ENCODE measurements at places on chromosomes 2 and 18. TPM values are rescaled to one million over a fixed set of nuclear protein-coding genes. Genes with fewer than 3 reads are reported as not detected.
A peak's percentile ranks its signal among the peaks of the same experiment; 100 is the strongest.

Gene CLEC4F
- not detected for total RNA-seq

Gene UGT1A9
- total RNA-seq: 9.8 TPM

Gene TFPI
- 122 TPM for total RNA-seq

Gene FAM237A
- not detected for total RNA-seq

Gene HDLBP
- total RNA-seq: 437 TPM

Gene UGT1A3
- total RNA-seq: not detected

Gene CHN1
- total RNA-seq: 29.0 TPM

DNA sequence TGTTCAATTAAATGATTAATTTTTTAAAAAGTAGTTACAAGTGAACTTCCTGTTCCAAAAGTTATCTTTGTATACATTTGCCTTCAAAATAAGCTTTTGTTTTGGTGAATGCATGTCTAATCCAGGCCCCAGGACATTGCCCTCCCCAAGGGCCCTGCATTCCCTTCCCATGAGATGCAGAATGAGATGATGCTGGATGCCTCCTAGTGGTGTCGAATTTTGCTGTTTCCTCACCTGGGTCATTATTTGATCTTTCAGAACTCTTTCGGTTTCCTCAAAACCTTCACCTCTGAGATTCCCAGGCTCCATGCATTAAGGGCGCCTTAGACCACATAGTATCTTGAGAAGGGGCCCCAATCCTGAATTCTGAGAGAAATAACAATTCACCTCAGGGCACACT is 728.8 kb downstream of the CNTNAP5 start:
- no peak for DNase-seq
- no peak overlapping the region for H3K4me3 ChIP-seq
- no peaks in the 10 kb centered on the region for H3K27me3 ChIP-seq
- H3K36me3 ChIP-seq: no peaks in the 10 kb centered on the region

DNA sequence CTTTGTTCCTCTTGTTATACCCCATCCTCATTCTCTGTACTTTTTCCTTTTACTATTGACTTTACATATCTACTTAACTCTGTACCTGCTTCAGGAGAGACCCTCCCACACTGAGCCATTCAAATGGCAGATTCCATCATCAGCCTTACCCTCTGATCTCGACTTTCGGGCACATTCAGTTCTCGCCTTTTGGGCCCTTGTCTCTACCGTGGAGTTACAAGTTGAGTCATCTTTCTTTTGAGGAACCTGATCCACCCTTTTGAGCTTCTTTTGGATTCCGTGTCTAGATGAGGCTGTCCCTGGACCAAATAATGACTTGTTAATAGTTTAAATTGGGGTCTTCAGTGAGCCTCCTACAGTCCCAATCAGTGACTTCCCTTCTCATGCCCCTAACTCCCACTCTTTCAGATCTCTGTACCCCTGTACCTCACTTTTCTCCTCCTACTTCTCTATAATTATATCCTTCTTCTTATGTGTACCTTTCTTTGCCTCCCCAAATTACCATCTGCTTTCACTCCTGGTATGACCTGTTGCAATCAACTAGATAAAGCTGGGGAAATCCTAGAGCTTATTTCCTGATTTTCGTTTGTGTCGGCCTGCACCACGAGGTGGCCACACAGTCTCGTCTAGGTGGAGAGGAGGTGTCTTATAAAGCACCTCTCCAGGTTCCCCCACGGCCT is 17.2 kb downstream of the SP110 start:
- no peak overlapping the region for H3K27ac ChIP-seq
- H3K4me1 ChIP-seq: no peaks in the 10 kb centered on the region
- H3K4me3 ChIP-seq: no peak overlapping the region
- DNase-seq: no peak

GRCh38 chr2:20165677-20166509 is 59.0 kb downstream of the SDC1 start:
- no peak for DNase-seq
- no peaks in the 10 kb centered on the region for H3K27me3 ChIP-seq
- H3K27ac ChIP-seq: no peak overlapping the region

- no peaks in the 10 kb centered on the region for H3K27me3 ChIP-seq
- H3K36me3 ChIP-seq: no peaks in the 10 kb centered on the region
- H3K4me1 ChIP-seq: peaks cover 76% of the 10 kb centered on the region
- peak; percentile 57 for DNase-seq
These were observed 30.3 kb downstream of the LPIN2 start for GRCh38 chr18:2982452-2983269.

DNA sequence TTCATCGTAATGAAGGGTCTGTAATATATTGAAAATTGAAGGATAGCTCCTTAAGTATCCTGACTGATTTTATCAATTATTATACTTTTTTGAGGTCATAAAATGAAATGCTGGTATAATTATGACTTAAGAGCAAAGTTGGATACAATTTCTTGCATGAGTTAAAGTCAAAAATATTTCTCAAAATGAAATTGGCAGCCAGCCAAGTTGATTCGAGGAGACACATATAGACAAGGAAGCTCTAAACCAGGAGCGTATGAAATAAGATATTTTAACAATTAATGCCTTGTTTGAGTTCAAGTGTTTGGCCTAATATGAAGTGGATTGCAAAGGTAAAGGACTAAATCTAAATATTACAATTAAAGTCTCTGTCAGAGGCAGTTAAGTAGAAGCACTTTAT is 260.4 kb upstream of the DSEL start:
- H3K4me1 ChIP-seq: no peaks in the 10 kb centered on the region
- no peak overlapping the region for H3K27ac ChIP-seq
- DNase-seq: peak; percentile 13
- no peaks in the 10 kb centered on the region for H3K36me3 ChIP-seq
- no peaks in the 10 kb centered on the region for H3K27me3 ChIP-seq

GRCh38 chr2:173171321-173171720 is 95.7 kb downstream of the MAP3K20 start:
- no peaks in the 10 kb centered on the region for H3K36me3 ChIP-seq
- DNase-seq: no peak
- H3K4me3 ChIP-seq: no peak overlapping the region
- H3K27ac ChIP-seq: no peak overlapping the region

GRCh38 chr2:217656316-217656715 is 346.5 kb downstream of the TNS1 start:
- no peak overlapping the region for H3K4me3 ChIP-seq
- DNase-seq: no peak
- H3K27me3 ChIP-seq: no peaks in the 10 kb centered on the region
- peaks cover 13% of the 10 kb centered on the region for H3K4me1 ChIP-seq

GRCh38 chr2:135510577-135510976 is 20.4 kb downstream of the ZRANB3 start:
- no peak overlapping the region for H3K4me3 ChIP-seq
- no peaks in the 10 kb centered on the region for H3K4me1 ChIP-seq
- no peaks in the 10 kb centered on the region for H3K27me3 ChIP-seq
- no peaks in the 10 kb centered on the region for H3K36me3 ChIP-seq
- no peak for DNase-seq

DNA sequence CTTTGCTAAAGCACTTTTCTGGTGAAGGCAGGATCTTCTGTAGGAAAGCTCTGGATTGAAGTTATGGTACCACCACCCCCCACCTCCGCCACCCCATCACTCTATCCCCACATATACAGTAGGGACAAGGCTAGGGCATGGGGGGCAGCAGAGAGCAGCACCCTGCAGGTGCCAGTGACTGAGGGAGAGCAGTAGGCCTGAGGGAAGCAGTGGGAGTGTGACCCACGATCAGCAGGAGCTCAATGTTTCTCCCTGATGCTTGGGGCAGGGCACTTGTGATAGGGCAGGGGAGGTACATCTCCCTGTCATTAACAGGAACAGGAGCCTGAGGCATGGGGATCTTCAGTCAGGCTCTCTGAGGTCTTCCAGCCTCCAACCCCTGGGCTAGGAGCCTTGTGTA is 121.6 kb downstream of the ZFP36L2 start:
- no peaks in the 10 kb centered on the region for H3K36me3 ChIP-seq
- peaks cover 42% of the 10 kb centered on the region for H3K4me1 ChIP-seq
- H3K27me3 ChIP-seq: no peaks in the 10 kb centered on the region

DNA sequence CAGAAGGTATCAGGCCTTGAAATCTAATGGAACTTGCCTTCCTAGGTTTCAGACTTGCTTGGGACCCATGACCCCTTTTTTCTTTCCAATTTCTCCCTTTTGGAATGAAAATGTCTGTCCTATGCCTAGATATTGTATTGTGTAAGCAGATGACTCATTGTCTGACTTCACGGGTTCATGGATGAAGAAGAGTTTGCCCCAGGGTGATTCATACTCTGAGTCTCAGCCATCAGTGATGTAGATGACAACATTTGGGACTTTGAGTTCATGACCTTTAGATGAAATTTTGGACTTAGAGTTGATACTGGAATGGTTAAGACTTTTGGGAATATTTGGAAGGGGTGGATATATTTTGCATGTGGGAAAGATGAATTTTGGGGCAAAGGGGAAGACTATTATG is 11.2 kb upstream of the SCYGR5 start:
- H3K36me3 ChIP-seq: no peaks in the 10 kb centered on the region
- H3K27me3 ChIP-seq: no peaks in the 10 kb centered on the region
- H3K4me1 ChIP-seq: no peaks in the 10 kb centered on the region
- DNase-seq: peak; percentile 58
- no peak overlapping the region for H3K4me3 ChIP-seq

DNA sequence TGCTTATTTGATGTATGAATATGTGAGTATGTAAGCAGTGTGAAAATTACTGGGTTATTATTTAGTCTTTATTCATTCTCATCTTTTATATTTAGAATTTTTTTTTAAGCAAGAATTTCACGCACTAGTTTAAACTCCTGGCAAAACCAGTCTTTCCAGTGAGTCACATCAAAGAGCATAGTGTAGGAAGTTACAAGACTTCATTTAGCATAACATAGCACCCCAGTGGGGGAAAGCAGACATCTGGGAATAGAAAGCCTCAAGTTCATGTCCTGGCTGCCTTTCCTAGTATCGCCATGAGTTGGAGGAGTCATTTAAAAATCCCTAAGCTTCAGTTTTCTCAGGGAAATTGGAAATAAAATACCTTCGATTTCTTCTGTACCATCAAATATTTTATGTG is 408.3 kb downstream of the NUP35 start:
- no peak overlapping the region for H3K27ac ChIP-seq
- no peaks in the 10 kb centered on the region for H3K4me1 ChIP-seq
- no peak overlapping the region for H3K4me3 ChIP-seq
- no peak for DNase-seq
- no peaks in the 10 kb centered on the region for H3K27me3 ChIP-seq

- H3K4me1 ChIP-seq: peaks cover 18% of the 10 kb centered on the region
- H3K36me3 ChIP-seq: no peaks in the 10 kb centered on the region
- DNase-seq: no peak
- H3K4me3 ChIP-seq: no peak overlapping the region
- H3K27me3 ChIP-seq: no peaks in the 10 kb centered on the region
- H3K27ac ChIP-seq: peak overlapping the region; percentile 57
These were observed 119.0 kb downstream of the FEZ2 start for GRCh38 chr2:36478999-36479398.

Data from hepatocyte (in vitro differentiated cells).